ENCODE measurements at places on chromosomes 12 and 14.
A peak's percentile ranks its signal among the peaks of the same experiment; 100 is the strongest.

DNA sequence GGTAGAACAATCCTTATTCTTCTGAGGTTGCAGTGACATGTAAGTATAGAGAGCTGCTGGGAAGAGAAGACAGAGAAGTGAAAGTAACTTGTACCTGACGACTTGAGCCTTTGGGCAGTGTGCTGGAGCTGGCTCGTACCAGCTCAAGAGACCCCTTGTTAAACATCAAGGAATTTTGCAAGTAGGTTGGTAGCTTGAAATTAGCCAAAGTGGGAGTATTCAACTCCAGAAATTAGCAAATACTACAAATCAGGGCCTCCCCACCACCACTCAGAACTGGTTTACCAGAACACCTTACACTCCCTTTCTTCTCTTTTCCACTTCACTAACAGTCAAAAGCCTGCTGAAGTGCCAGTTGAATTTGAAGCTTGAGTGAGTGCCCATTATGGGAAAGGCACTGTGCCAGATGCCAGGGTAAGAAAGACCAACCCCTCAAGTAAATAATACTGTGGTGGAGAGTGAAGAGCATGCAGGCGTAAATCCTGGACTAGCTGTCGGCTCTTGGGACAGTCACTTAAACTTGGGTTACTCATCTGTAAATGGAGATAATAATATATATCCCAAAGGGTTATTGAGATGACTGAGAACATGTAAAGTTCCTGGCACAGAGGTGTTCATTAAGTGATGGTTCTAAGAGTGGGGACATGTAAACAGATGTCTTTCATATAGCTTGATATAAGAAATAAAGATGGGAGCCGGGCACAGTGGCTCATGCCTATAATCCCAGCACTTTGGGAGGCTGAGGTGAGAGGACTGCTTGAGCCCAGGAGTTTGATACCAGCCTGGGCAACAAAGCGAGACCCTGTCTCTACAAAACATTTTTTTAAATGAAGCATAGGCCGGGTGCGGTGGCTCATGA lies 27.0 kb upstream of the EID3 start:
- DNase-seq, result no peak

GRCh38 chr12:52903285-52903854 lies 1.5 kb downstream of the KRT8 start:
- peak; percentile 25 for DNase-seq

DNA sequence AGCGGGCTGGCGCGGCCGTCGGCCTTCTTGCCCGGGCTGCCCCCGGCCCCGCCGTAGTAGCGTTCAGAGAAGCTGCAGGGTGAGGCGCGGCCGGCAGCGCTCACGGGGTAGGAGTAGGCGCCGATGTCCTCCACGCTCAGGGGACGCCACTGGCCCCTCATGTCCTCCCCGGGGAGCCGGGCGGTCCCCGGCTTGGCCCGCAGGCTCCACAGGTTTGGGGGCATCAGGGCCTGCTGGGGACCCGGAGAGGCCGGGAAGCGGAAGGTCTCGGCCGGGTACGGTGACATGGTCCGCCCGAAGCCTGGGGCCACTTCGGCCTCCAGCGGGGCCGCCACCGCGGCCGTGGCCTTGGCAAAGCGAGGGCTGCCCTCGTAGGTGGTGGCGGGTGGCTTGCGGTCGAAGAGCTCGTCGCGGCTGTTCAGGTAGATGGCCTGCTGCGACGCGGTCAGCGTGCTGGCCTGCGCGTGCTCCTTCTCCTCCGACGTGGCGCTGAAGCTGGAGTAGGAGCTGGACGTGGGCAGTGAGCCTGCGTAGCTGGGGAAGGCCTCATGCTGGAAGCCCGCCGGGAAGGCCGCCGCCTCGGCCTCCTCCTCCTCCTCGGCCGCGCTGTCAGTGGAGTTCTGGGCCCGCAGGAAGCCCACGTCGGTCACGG lies 48.7 kb downstream of the BEGAIN start:
- no peak for DNase-seq

- DNase-seq, result no peak
Observed at GRCh38 chr14:102540315-102541028, 30.9 kb upstream of the ANKRD9 start.

- DNase-seq, result peak; percentile 43
Observed at GRCh38 chr12:122021822-122022392, at the start of gene BCL7A. Gene BCL7A (plus strand): TSS chr12:122021884. CDS start chr12:122022092, 208 bp downstream.

GRCh38 chr14:92426237-92426636 lies 87.3 kb upstream of the RIN3 start:
- no peak for DNase-seq

DNA sequence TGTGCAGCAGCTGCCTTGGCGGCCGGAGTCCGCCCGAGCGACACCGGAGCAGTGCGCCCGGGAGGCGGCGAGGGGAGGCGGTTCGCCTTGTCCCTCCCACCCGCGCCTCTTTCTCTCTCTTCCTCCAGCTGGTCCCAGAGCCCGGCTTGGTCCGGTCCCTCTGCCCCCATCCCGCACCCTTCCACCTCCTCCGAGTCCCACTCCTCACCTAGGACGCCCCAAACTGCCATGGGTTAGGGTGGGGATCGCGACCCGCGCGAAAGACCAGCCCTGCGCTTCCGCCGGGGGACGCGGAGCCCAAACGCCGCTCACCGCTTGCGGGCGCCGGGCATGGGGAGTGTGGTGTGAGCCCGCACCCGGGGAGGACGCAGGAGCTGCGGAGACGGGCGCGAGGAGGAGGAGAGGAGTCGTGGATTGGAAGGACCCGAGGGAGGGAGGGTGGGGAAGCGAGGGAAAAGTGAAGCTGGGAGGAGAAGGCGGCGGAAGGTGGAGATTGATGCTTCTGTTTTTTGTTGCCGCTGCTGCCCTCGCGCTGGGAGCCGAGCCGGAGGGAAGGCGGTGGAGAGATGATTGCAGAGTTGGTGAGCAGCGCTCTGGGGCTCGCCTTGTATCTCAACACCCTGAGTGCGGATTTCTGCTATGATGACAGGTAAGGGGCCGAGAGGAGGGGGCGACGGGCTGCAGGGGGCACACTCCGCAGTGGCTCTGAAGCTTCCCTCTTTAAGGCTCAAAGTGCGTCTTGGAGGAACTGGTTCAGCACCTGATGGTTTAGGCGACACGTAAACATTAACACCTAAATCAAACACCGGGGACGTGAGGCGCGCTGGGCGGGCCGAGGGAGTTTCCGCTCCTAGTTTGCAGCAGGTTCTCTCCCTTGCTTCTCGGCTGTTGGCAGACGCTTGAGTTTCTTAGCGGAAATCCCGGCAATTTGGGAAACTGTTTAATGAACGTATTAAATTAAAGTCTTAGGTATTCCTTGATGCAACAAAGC lies 610 bp downstream of the TMTC2 start:
- peak; percentile 63 for DNase-seq

DNA sequence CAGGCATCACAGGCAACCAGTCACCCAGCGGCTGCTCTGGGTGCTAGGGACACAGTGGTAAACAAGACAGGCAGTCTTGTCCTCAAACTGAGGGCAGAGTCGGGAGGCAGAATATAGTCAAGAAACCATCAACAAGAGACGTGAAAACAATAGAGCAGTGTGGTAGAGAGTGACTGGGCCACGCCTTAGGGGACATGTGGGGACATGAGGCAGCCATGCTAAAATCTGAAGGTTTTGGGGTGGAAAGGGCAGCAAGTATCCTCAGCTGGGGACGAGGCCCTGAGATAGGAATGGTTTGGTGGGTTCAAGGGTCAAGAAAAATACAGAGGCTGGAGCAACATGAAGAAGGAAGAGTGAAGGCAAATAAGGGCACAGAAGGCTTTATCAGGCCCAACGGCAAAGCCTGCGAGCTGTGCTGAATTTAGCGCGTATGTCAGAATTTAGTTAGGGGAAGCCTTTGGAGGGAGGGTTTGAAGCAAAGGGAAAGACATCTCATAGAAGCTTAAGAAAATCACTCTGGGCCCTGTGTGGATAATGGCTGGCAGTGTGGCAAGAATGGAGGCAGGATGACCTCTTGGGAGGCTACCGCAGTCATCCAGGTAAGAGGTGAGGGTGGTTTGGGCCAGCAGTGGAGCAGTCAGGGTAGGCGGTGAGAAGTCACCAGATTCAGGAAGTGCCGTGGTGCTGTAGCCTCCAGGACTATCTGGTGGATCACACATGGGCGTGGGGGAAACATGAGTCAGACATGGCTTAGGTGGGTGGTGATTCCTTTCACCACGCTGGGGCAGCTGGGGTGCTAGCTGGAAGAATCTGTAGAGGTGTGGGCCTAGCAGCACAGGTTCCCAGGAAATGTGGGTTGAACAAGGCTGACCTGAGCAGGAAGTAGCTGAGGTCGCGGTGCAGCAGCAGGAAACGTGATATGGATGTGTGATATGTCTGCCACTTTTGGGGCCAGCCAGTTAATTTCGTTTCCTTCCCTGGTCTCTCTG lies 3.0 kb downstream of the EVL start:
- DNase-seq, result peak; percentile 94

- no peak for DNase-seq
Observed at GRCh38 chr14:33647385-33647786, 303.5 kb downstream of the EGLN3 start.

- no peak for DNase-seq
Observed at GRCh38 chr14:89537911-89538310, 120.9 kb upstream of the FOXN3 start.

DNA sequence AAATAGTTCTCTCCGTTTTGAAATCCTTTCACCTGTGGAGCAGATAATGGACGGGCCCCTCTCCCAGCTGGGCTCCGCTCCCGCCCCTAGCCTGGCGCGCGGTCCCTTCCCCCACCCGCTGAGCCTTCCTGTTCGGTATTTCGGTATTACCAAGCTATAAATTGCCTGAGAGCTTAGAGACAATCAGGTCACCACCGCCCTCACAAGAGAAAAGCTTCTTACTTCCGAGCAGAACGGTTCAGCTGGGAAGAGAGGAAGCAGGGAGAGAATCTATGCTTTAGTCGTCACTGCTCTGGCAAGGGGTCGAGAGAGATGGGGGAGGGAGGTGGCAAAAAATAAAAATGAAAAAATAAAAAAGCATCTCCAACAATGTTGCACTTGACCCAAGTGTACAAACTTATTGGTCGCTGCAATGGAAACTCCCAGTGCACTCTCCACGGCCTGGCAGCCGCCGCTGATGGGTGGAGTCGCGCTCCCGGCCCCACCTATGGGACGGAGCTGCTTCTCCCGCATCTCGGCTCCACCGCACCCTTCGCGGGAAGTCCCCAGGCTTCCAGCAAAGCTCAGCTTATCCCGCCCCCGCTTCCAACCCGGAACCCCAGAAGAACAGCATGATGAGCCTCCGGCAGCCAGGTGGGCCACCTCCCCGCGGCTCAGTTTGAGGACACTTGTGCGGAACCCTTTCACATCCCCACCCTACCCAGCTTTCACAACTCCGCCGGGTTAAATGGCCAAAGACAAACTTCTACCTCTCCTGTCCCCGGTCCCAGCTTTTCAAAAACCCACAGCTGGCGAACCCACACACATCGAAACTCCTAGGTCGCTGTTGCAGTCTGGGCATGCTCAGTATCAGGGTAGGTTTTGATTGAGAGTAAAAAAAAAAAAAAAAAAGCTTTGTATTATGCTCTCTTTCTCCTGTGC lies 832 bp upstream of the SYT1 start:
- no peak for DNase-seq

GRCh38 chr12:77696183-77696582 lies 134.5 kb upstream of the NAV3 start:
- DNase-seq, result no peak

- peak; percentile 26 for DNase-seq
Observed at GRCh38 chr12:12582193-12582881, 19.7 kb upstream of the DUSP16 start.

- DNase-seq, result no peak
Observed at GRCh38 chr12:32586390-32586789, 92.7 kb upstream of the DNM1L start.

Data from activated CD4-positive, alpha-beta T cell treated with anti-CD3 and anti-CD28 coated beads, Interleukin-2, Interleukin-4, amounts not matched to agents 100 ng/mL and 50 ng/mL, durations not matched to agents 16 hours and 8 hours (primary cell).